ENCODE measurements at places on chromosomes 1 and 21. TPM values are rescaled to one million over a fixed set of nuclear protein-coding genes. Genes with fewer than 3 reads are reported as not detected.

GRCh38 chr1:234222561-234223280 is 150.5 kb upstream of the COA6 start:
- no peak for DNase-seq

Gene C21orf58
- polyA plus RNA-seq: 7.3 TPM

DNA sequence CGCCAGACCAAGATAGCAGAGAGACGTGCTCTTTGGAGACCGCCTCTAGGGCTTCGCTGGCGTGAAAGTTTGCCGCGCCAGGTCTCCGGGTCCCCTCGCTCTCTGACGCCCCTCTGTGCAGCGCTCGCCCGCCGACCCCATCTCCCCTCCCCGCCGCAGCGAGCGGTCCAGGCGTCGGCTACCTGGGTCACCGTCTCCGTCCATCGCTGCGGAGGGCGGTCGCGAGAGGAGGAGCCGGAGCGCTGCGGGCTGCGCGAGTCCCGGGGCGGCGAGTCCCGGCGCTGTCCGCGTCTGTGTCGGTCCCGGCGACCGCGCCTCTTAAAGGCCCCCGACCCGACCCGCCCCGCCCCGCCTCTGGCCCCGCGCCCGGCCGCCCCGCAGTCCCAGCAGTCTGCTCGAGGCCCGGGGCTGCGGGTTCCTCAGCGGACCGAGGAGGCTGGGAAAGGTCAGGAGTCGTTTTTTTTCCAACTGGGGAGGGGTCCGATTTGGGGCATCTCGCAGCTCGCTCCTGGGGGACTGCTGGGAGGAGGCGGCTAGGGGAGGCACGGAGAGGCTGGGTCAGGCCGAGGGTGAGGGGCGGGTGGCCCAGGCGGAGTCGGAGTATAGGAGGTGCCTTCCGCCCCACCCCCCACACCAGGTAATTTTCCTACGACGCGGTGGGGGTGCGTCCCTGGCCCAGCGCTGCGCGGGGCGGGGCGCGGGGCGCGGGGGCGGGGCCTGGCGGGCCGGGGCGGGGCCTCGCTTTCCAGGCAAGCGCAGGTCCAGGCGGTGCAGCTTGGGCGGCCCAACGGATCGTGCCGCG is at the start of the genes FBXO2 and FBXO44:
Gene FBXO2, minus strand, starts transcription at position 293 of the 802 bp plus-strand sequence. Its CDS starts 89 bp downstream, at position 204.
Gene FBXO44, plus strand, starts transcription at position 741 of the 802 bp plus-strand sequence. CDS start 959 bp downstream, outside the sequence.
- no peak for DNase-seq

Gene EDARADD
- 0.31 TPM for polyA plus RNA-seq

- no peak for DNase-seq
Observed at GRCh38 chr1:205026181-205026580, 16.8 kb upstream of the CNTN2 start.

DNA sequence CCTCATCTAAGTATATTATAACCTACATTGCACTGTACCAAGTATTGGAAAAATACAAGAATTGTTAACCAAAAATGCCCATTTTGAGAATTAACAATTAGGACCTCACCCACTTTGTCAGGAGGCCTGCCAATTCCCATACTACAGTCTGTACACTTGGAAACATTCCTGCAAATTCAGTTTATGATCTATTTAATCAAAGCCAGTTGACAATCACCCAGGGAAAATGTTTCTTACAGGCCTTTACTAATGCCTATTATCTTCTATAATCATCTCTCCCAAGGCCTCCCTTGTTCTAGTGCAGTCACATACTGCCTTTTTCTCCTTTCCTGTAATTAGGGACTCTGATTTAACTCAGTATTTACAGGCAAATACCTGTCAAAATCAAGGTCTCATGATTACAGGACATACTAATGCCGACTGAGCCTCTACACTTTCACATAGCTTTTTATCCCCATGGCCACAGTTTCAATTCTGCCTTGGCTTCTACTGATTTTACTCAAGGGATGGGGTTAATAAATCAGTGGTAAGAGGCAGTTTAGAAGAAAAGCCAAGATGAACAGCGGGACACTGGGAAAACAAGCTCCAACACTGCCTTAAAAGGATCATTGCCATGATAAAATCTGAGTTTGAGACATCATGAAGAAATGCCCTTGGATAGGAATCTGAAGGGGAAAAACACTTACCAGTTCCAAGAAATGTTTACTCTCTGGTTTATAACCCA is 338.7 kb downstream of the VAV3 start:
- DNase-seq: peak; percentile 3

DNA sequence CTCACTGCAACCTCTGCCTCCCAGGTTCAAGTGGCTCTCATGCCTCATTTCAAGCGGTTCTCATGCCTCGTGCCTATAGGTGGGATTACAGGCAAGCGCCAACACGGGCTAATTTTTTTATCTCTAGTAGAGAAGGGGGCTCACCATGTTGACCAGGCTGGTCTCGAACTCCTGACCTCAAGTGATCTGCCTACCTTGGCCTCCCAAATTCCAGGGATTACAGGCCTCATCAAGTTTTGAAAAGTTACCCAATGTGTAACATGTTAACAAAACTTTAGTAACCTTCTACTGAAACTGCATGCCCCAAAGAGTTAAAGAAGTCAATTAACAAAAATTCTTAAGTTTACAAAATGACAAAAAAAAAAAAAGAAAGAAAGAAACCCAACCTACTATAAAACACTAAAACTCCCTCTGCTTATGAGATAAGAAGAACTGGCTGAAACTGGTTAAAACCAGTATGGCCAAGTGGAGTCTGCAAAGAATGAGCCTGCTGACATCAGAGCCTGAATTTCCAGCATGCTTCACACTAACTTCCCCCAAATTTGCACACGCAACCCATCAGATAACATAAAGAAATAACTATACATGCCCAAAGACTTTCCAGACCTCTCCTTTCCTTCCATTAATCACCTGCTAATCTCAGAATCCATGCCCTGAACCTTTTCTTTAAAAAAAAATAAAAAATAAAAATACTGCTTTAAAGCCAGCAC is 25.5 kb upstream of the PSMG1 start:
- DNase-seq: no peak

GRCh38 chr1:223068900-223069665 is 74.0 kb downstream of the TLR5 start:
- DNase-seq: no peak

Gene LIX1L
- 29.7 TPM for polyA plus RNA-seq

DNA sequence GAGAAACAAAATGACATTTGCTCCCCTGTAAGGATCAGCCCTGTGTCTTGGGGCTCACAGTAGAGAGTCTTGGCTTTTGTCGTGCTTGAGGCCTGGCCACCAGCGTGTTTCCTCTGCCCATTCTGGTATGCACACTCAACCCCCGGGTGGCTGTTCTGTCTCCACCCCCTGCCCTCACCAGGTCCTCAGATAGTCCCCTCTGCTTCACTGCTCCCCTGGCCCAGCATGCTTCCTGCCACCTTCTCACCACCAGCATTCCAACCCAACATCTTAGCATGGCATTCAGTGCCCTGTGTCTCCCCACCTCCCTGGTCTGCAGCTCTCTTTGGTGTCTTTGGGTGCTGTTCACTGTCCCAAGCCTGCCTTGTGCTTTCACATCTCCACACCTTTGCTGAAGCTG is 16.2 kb downstream of the ZNF362 start:
- DNase-seq: no peak

Gene CFAP74
- polyA plus RNA-seq: 0.25 TPM

Gene SLC2A1
- 18.4 TPM for polyA plus RNA-seq

GRCh38 chr1:235758931-235759330 is 107.8 kb downstream of the LYST start:
- DNase-seq: peak; percentile 9

DNA sequence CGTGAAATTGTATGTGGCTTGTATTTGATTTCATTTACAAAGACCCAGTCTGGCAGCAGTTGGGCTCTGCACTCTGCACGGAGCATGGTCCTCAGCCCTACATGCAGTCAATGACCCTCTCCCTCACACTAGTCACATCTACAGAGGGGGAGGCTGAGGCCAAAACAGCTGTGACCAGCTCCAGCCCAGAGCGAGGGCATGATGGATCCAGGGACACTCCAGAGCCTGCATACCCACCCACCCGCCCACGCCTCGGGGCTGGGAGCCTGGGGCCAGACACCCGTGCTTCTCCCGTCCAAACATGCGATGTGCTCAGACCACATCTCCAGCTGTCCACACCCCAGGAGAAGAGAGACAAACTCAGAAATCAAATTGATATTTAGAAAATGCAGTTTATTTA is 14.0 kb upstream of the PRDM16 start:
- DNase-seq: no peak
